ENCODE measurements at places on chromosomes 3 and 15.

GRCh38 chr3:184085389-184085852 lies 11.4 kb upstream of the HTR3E start:
- DNase-seq = no peak

GRCh38 chr3:149954812-149955211 lies 15.9 kb downstream of the PFN2 start:
- peak; percentile 69 for DNase-seq

DNA sequence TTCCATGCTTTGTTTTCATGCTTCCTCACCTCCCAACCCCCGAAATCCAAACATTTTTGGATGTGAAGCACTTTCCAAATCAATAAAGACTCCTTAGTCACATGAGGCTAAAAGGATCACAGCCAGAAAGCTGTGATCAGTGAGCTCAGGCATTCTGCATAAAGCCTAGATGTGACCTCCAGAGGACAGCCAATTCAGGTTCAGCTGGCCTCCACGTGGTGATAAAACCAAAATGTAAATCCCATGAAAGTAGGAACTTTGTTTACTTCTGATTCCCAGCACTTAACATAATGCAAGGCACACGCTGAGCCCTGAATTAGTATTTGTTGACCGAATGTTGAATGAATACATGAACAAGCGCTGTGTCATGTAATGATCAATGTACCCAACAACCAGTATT lies 249.5 kb upstream of the EOMES start:
- DNase-seq = no peak

- no peak for DNase-seq
Measured at GRCh38 chr3:67619991-67620390, 34.4 kb downstream of the SUCLG2 start.

DNA sequence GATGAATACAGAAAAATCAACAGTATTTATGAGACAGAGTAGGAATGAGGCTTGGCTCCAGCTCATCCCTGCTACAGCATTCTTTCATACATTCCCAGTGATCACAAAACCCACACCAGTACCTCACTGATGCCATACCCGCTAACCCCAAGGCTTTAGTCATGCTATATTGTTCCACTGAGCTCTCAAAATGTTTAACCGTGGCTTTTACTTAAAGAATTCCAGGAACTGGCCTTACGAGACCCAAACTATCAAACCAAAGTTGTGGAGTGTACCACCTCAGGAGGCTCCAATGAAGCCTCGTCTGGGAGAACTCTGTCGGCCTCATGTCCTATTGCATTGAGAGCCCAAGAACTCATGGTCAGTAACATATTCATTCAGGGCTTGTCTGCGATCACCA lies 278.9 kb downstream of the ULK4 start:
- no peak for DNase-seq

- no peak for DNase-seq
Measured at GRCh38 chr3:119015942-119016341, 18.7 kb downstream of the IGSF11 start.

GRCh38 chr3:127889976-127890650 lies 24.9 kb upstream of the KBTBD12 start:
- DNase-seq = no peak

DNA sequence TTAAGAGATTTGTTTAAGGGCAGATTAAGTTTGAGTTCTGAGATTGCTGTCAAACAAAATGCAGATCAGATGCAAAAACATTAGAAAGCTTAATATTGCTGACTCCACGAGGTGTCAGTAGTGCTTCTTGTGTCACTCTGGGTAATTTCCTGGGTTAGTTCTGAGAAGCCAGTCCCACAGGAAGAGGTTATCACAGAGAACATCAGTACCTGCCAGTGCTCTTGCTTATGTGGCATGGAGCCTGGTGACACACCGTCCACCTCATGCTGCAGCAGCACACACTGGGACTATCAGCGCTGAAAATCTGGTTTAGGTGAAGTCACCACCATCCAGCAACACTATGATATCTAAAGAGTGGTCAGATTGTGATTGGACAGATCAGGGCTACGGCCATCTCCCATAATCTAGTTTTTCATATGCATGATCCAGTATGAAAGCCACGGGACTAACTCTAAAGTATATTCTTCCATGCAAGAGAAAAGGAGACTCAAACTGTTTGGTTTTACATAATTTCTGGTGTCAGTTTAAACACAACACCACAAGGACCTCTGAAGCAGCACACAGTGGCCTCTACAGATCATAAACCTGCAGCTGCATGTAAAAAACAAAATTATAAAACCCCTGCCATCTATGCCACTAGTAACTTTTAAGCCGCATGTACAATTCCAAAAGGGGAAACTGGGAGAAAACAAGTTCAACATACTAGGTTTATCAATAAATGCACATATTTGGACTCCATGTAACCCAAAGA lies 36.1 kb upstream of the MYO5C start:
- peak; percentile 63 for DNase-seq

DNA sequence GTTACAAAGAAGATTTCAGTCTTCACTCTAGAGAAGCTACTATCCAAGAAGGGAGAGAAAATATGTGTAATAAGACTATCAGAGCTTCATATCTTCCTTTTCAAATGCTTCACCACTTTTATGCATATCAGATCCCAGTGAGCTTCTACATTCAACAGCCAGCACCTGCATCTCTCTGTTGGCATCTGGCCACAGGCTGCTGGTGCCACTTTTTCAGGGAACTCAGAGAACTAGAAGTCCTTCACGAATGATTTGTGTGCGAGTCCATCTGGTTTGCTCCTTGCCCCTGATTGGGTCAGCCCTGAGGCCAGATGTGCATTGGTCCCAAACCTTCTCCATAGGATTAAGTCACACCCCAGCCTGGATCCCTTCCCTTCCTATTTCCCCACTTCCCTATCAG lies 22.1 kb downstream of the SNTN start:
- DNase-seq = no peak

DNA sequence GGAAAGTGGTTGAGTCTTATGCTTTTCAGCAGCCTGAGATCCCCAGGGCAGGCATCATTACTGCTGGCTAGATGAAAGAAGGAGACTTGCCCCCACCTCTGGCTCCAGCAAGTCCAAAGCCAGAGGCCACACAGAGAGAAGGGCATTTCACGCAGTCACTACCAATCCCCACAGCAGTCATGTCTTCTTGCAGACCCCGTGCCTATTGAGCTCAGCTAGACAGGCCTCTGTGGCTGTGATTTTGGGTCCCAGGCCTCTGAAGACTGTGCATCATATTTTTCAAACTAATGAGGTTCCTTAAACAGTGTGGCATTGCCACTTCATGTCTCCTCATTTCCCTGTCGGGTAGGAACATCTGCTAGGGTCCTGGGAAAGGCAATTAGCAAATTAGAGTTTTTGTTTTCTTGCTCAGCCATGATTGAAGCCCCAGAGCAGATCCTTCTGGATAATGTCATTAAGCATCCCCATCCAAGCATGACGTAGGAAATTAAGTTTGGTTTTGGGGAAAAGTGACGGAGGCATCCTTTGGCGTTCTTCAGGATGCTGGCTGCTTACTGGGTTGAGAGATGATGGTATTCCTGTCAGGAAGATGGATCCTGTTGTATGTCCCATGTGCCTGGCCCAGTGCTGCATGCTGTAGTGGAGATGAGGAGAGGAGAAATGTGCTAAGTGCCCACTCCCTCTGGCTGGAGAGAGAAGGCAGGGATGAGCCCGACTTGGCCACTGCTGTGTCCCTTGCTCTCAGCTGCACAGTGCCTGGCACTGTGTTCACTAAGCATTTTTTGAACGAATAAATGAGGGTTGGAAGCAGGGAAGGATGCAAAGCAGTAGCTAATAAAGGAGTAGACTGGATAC lies 7.0 kb downstream of the SPSB4 start:
- DNase-seq = no peak

- DNase-seq = no peak
Measured at GRCh38 chr3:110955301-110955880, 116.2 kb upstream of the NECTIN3 start.

GRCh38 chr3:62632510-62633294 lies 242.5 kb downstream of the CADPS start:
- no peak for DNase-seq

DNA sequence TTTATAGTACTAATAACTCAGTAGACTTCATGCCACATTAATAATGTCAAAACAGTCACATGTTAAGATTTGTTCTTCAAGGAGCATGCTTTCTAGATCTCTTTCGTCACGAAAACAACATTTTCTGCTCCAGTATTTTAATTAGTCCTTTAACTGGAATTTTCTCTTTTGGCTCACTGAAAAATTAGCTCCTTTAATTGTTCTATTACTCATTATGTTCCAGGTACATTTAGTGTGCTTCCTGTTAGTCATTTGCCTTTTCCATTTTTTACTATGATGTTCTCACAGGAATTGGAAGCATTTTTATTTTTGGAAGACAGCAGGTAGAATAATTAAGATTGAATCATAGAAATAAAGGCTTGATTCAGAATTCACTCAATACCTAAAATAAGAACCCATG lies 111.2 kb downstream of the SLC9A9 start:
- DNase-seq = no peak

DNA sequence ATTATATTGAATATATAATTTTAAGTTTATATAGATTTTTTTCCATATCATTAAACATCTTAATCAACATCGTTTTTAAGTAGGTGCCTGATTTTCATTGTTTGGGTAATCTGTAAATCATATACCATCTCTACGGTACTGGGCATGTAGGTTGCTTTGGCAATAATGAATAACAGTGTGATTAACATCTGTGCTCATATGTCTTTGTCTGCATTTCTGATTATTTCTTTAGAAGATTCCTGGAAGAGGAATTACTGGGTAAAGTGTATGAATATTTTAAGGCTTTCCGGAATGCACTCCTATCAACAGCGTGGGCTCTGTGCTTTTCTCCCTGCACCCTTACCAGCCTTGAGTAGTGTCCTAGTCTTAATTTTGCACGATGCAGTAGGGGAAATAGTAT lies 119.8 kb upstream of the LIPC start:
- DNase-seq = no peak

- DNase-seq = no peak
Measured at GRCh38 chr3:81839504-81840094, 78.2 kb upstream of the GBE1 start.

- no peak for DNase-seq
Measured at GRCh38 chr3:40608091-40608490, 83.3 kb downstream of the ZNF621 start.

DNA sequence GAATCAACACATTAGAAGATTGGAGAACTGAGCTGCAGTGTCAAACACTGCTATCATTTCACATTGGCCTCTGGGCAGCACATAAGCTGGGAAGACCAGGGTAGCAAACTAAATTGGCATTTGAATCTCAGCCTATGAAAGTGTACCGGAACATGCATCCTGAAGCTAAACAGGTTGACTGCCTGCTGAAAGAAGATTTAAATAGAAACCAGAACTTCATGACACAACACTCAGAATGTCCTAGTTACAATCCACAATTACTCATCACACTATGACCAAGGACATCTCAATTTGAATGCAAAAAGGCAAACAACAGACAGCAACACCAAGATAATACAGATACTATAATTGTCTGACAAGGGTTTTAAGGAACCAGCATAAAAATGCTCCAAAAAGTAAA lies 26.2 kb downstream of the TM2D3 start:
- DNase-seq = no peak

Measured in umbilical cord (tissue), 2 donors.